ENCODE measurements at places on chromosomes 6 and 20.
A peak's percentile ranks its signal among the peaks of the same experiment; 100 is the strongest.

DNA sequence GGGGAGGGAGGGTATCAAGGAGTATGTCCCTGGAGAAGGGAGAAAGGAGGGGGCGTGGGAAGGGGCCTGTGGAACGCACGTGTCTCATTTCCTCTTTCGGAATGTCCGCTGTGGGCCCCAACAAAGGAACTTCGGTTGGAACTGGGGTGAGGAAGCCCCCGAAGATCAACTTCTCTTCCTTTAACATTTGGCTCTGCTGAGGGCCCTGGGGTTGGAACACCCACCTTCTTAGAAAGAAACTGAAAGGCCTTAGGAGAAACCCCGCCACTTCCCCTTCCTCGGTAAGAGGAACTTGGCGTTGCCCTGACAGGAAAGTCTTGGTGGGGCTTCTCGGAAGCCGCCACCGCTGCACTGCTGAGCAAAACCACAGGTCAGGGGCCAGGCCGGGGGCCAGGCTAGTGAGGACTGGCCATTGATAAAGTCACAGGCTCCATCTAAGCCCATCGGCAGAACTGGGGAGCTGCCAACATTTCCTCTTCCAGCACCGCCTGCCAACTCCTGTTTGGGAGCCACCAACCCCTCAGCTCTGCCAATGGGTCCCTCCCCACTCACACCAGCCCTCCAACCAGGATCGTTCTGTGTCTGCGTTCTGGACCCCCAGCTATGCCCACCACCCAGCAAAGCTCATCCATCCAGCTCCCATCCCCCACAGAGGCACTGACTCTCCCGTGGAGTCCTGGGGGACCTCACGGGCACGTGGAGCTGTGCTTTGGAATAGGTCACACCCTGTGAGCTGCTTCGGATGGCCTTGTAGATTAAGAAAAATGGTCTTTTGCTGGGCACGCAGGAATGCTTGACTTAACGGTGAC lies 44.8 kb downstream of the FGD2 start:
- DNase-seq = no peak

- DNase-seq = no peak
These were observed 441.8 kb upstream of the DEFB115 start for GRCh38 chr20:30815577-30816181.

DNA sequence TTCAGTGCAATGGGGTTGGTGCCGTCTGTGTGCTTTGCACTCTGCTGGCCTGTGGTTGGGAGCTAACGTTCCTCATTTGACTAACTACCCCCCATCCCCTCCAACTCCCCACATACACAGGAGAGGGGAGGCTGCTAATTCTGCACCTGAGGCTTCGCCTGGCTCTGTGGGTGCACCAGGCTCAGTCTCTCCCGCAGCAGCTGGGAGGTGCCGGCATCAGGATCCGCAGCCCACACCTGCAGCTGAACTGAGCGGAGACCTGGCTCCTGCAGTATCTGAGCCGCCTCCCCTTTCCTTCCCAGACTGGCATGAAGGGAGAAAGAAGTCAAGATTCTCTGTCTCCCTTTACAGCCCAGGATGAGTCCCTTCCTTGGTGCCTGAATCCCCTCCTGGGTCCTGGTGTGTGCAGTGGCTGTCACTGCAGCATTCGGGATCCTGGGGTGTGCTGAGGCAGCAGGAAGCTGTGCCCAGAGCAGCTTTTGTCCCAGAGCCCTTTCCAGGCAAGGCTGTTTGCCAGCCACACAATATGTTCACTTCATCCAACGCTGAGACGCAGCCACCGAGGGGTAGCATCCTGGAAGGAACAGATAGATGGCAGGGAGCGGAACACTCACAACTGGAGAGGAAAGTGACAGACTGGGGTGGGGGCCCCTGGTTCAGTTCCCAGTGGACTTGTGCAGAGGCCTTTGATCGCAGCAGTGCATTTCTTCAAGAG lies 70.2 kb downstream of the CDH4 start:
- no peak for DNase-seq

- no peak for DNase-seq
These were observed 144.6 kb upstream of the RNF24 start for GRCh38 chr20:4159765-4160490.

DNA sequence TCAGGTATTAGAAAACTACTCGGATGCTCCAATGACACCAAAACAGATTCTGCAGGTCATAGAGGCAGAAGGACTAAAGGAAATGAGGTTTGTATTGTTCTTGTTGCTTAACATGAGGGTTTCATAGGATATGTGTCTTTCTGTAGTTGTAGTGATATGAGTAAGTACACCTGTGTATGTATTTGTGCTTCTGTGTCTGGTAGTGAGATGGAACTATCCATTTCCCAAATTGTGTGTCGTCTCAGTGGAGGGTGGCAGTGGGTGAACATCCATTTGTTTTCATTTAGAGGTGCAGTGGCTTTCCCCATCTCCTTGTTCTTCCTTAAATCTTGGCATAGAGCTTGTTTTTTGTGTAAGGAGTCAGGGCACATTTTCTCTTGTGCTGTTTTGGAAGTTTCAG lies 8.2 kb downstream of the ASXL1 start:
- no peak for DNase-seq

- DNase-seq = peak; percentile 7
These were observed 1.1 kb upstream of the CLIC1 start for GRCh38 chr6:31737315-31737990.

- DNase-seq = peak; percentile 93
These were observed 70.2 kb downstream of the HFE start for GRCh38 chr6:26157251-26158075.

GRCh38 chr6:137092018-137092417 lies 47.3 kb upstream of the IL20RA start:
- DNase-seq = no peak

DNA sequence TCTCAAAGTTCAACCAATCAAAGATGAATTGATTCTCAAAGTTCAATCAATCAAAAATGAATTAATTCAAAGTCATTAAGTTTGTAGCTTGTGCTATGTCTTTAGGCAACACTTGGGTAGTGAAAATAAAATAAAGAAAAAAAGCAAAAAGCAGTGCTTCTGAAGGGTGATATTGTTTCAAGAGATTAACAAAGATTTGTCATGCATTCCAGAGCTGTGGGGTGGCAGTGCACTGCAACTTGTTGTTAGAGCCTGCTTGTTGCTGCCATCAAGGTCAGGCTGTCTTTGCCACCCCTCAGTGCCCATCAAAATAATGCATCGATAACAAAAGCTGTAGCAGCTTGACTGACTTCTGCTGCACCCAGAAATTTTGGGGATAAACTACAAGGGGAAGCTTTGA lies 128.6 kb downstream of the RNF144B start:
- no peak for DNase-seq

- no peak for DNase-seq
These were observed 593.9 kb upstream of the BTBD3 start for GRCh38 chr20:11323816-11324215.

- DNase-seq = no peak
These were observed 10.1 kb upstream of the ZNF337 start for GRCh38 chr20:25706793-25707192.

DNA sequence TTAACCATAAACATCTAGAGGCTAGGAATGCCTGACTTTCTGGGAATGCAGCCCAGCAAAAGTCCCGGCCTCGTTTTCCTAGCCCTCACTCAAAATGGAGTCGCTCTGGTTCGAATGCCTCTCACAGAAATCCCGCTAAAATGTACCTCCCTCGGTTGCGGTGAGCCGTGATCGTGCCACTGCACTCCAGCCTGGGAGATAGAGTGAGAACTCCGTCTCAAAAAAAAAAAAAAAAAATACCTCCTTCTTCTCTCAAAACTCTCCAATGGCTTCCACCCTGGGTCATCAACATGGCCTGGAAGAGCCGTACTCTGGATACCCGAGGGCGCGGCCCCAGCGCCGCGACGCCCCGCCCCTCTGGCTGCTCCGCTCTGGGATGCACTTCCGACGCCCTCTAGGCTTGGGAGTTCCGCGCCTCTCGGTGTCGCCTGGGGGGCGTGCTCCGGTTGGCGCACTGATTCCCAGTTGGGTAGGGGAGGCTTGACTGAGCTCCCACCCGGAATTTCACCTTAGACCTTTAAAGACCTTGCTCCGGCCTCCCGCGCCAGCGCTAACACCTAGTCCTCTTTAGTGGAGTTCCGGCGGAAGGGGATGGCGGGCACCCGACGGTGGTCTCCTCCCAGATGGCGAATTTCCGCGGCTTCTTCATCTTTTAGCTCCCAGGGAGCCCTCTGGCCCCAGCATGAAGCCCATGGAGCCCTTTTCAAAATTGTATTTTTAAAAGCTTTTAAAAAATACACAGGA lies 12.3 kb downstream of the HMGN4 start:
- DNase-seq = no peak

DNA sequence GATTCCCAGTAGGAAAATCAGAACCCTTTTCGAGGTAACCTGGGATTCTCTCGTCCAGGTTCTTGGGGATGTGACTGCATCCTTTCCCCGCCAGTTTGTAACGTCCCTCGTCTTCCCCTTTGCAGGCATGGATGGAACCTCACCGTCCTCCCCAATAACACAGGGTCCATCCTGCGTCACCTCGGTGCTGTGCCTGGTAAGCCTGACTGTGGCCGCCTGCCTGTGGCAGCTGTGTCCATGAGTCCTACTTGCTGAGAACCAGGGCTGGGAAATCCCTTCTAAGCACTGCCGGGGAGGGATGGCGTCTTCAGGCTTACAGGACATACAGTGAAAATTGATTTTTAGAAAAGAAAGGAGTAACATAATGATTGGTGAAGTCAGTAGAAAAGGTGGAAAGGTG lies 155.6 kb downstream of the DTNBP1 start:
- no peak for DNase-seq

DNA sequence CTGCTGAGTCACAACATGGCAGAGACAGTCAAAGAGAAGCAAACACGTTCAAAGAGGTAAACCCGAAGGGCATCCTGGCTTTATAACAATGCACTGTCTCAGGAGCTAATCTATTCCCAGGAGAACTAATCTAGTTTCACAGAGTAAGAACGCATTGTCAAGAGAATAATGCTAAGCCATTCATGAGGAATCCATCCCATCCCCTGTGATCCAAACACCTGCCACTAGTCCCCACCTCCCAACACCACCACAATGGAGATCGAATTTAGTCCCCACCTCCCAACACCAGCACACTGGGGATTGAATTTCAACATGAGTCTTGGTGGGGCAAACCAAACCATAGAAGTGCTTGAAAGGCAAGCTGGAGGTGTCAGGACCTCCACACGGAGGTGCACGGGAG lies 231.5 kb upstream of the ID4 start:
- no peak for DNase-seq

All from NCI-H1417 treated with DMSO at 0.1 percent for 48 hours (cell line).